ENCODE measurements at places on chromosomes 3 and 15.

GRCh38 chr15:94277485-94277884 lies 46.1 kb downstream of the MCTP2 start:
- DNase-seq, result no peak

DNA sequence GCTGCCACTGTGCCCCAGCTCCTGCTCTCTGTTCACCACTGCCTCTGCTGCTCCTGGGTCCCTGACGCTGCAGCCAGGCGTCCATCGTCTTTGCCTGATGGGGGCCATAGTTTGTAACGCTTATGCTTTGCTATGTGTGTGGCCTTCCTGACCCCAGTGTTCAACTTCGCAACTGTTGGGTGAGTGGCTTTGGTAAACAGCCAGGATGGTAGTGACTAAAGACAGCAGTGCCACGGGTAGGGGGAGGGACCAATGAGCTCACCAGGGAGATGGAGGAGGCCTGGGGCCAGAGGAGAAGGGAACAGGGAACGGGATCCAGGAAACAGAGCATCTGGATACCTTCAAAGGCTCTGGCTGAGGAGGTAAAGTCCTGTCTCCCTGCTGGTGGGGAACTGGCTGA lies 75.9 kb upstream of the ALDH1L1 start:
- no peak for DNase-seq

DNA sequence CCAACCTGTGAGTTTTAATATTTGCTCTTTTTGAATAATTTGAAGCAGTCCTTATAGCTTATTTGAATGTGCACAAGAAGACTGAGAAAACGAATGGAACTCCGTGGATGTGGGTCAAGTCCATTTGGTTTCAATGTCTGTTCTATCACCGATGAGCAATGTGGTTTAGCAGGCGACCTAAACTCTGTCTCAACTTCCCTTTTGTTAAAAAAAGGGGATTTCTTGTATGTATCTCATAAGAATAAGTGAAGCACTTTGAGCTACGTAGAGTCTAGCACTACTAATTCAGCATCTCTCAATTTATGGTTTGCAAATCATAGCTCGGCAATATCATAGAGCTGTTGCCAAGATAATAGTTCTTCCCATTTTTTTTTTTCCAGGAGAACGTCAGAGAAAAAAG lies 4.6 kb upstream of the SKIL start:
- no peak for DNase-seq

GRCh38 chr3:110430146-110430545 lies 641.5 kb upstream of the NECTIN3 start:
- DNase-seq, result no peak

- no peak for DNase-seq
These were observed 30.4 kb downstream of the NFKBIZ start for GRCh38 chr3:101879623-101880284.

- no peak for DNase-seq
These were observed 118.2 kb downstream of the KLF13 start for GRCh38 chr15:31444844-31445243.

GRCh38 chr3:53845881-53846133 lies 412 bp downstream of the CHDH start:
- DNase-seq, result no peak

DNA sequence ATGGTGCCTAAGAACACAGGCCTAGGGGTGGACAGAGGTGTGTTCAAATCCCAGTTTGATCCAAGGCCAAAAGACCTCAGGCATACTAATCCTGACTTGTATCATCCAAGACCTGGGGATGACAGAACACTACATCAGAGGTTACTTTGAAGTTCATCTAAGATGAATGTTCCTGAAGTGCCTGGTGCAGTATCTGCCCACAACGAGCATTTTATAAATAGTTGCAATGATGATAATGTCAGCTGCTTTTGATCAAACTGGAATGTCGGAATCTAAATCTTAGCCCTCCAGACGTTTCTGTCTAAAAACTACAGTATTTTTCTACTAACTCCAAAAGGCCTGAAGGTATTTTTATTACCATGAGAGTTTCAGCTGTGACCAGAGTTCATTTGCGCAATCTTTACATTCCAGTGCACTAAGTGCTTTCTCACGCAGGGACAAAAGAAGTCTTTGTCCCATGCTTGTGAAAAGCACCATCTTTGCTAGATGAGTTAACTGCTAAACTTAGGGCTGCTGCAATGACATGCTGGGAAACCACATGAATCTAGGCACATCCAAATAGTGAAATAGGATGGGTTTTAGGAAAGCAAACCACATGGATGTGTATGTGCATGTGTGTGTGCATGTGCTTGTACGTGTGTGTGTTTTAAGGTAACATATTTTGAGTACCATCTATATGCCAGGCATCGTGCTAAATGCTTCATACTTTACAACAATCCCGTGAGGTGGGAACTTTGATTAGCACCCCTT lies 18.1 kb downstream of the ANXA2 start:
- DNase-seq, result peak; percentile 85

- DNase-seq, result peak; percentile 51
These were observed 9.6 kb downstream of the KBTBD13 start for GRCh38 chr15:65085990-65086679.

GRCh38 chr3:16800361-16800760 lies 84.4 kb upstream of the PLCL2 start:
- no peak for DNase-seq

DNA sequence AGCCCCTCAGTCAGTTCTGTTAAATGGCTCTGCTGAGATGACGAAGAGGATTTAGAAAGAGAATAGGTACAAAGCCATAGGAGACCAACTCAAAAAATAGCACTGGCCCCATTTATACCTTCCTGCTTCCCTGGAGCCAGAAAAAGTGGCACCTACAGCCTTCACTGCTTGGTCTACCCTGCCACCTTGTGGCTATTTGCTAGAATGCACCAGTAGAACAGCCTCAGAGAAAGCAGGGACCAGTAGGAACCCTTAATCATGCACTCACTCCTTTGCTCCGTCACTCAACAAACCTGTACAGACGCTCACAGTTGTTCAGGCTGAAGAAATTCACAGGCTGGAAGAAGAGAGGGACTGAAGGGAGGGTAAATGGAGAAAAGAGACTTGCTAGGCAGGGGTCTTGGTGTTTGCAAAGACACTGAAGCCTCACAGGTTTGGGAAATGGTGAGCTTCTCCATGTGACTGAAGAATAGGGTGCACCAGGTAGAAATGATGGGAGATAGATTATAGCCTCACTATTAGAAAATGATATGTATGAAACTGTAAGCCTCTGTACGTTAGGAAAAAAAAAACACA lies 12.1 kb upstream of the RTP2 start:
- peak; percentile 92 for DNase-seq

- DNase-seq, result no peak
These were observed 45.6 kb downstream of the TMEM266 start for GRCh38 chr15:76105391-76105790.

DNA sequence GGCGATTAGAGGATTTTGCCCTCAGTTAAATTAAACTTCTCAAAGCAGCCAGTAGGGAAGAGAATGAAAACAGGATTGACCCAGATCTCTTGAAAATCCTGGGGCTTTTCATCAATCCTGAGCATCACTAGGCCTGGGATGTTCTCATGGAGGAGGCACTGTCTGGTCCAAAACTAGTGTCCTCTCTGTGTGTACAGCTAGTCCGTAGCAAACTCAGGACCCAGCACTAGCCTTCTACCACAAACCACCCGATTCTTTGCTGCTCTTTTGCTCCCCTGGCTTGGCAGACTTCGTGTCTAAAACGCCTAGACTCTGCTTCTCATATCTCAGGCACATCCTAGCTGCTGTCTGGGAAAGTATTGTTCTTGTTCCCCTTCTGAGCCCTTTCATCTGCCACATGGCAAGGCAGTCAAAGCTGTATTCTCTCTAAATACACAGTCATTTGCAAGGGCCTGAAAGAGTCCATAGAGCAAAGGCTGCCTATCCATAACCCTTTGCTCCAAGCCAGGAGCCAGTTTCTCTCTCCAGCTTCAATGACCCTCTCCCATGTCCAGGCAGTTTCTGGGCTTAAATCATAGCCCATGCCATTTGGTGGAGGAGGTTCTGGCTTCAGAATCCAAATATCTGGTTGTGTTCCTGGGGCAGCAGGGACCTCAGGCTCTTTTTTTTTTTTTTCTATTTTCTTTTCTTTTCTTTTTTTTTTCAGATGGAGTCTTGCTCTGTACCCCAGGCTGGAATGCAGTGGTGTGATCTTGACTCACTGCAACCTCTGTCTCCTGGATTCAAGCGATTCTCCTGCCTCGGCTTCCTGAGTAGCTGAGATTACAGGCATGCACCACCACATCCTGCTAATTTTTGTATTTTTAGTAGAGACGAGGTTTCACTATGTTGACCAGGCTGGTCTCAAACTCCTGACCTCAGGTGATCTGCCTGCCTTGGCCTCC lies 52.4 kb downstream of the CDC25A start:
- DNase-seq, result no peak

GRCh38 chr3:194987571-194988494 lies 283.1 kb downstream of the XXYLT1 start:
- no peak for DNase-seq

DNA sequence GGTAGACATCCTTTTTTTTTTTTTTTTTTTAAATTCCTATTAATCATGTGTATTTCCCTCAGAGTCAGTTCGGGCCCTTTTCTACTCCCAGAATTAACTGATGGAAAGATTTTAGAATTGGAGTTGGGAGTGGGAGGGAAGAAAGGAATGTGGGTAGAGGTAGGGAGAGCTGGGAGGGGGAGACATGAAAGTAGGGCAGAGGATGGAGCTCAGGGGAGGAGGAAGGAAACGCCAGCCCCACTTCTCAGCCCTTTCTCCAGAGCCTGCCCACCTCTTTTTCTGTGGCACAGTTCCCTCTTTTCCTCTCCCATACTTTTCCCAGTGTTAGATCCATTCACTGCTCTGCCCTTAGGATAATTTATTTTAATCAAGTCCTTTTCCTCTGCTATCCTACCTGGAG lies 129.4 kb downstream of the VPS8 start:
- DNase-seq, result no peak

DNA sequence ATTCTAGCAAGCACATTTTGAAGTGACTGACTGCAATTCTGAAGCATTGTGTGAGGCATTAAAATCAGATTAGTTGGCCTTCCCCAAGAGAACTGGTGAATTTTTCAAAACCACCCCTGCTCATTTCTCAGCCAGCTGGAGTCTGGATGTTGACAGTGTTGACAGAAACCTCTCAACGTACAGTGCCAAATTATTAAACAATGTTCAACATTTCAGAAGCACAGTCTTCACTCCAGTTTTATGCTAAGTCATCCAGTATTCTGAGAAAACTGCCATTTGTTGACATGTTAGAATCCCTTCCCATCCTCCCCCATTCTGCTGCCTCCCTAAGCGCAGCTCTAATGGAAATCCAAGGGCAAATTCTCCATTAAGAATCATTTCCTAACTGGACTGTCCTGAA lies 369.3 kb upstream of the TRIM42 start:
- no peak for DNase-seq

- DNase-seq, result peak; percentile 37
These were observed 44.5 kb upstream of the SEC22A start for GRCh38 chr3:123157209-123157597.

- no peak for DNase-seq
These were observed 83.3 kb downstream of the TRIM42 start for GRCh38 chr3:140761076-140761639.

- no peak for DNase-seq
These were observed 57.3 kb upstream of the DPH6 start for GRCh38 chr15:35603301-35603700.

GRCh38 chr3:122353215-122353614 lies 28.2 kb downstream of the CSTA start:
- no peak for DNase-seq

GRCh38 chr3:9222049-9222448 lies 27.4 kb downstream of the SRGAP3 start:
- no peak for DNase-seq

GRCh38 chr15:45185069-45185779 lies 2.5 kb downstream of the SHF start:
- DNase-seq, result no peak

GRCh38 chr3:186784820-186785494 lies 1.6 kb downstream of the EIF4A2 start:
- DNase-seq, result peak; percentile 58

DNA sequence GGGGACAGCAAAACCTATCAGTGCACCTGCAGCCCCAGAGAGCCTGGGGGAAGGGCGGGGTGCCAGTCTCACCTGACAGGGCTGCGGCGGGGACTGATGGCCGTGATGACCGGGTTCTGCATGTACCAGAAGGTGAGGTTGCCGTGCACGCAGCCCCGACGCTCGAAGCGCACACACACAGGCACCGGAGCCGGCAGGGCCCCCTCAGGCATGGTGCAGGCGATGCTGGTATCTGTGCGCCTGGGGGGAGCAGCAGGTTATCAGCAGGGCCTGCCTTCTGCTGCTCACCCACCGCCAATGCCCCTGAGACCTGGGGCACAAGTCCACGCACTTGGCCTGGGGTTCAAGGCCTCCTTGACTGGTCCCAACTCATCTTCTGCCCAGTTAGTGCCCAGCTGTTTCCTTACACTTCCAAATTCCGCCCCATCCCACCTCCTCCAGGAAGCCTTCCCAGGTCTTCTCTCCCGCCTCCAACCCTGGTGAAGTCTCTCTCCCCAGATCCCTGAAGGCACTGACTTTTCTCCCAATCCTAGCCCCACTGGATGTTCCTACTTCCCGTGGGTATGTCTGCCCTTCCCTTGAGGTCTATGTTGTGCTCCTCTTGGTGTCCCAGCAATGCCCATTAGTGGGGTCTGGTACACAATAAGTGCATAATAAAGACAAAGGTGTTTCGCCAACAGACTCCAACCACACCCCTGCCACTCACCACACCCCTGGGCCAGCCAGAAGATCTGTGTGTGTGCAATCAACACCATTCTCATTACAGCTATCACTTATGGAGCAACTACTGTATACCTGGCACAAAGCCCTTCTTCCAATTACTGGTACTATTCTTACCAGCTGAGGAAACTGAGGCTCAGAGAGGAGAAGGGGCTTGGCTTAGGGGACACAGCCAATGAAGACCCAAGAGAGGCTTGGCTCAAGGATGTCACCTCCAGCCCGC lies 28.9 kb downstream of the H1-8 start:
- no peak for DNase-seq

GRCh38 chr3:36484386-36484785 lies 104.1 kb downstream of the STAC start:
- no peak for DNase-seq

GRCh38 chr15:56758770-56759449 lies 25.6 kb upstream of the ZNF280D start:
- no peak for DNase-seq

GRCh38 chr3:119697394-119697793 lies 5.4 kb upstream of the CFAP91 start:
- DNase-seq, result no peak

DNA sequence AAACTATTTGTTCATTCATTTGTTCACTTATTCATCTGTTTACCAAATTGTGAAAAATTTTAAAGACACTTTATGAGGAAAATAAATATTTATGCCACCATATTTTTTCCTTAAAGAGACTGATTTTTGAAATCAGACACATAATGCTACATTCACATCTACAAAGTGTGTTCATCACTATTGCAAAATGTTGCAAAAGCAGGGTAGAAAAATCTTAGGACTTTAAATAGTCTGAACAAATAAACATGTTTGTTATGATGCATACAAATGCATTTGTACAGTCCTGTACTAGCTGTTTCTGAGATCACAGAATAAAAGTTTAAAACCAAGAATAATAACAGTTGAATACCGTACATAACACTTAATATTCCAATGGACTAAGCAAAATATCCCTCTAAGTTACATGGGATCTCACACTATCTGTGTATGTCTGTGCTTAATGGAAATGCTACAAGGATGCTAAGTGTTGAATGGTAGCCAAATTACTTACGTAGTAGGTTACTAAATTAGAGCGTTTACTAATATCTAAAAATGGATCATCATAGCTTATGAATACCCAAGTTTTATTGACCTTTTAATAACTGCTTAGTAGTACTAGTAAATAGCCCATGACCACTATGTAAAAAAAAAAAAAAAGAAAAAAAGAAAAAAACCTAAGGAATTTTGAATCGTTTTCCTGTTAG lies 25.1 kb downstream of the ATP11B start:
- no peak for DNase-seq

Measured in T47D (cell line).